ENCODE measurements at places on chromosomes 13 and 19. TPM values are rescaled to one million over a fixed set of nuclear protein-coding genes. Genes with fewer than 3 reads are reported as not detected.

IGSF23 gene
- total RNA-seq: not detected

CD22 gene
- 3.5 TPM for total RNA-seq

DNA sequence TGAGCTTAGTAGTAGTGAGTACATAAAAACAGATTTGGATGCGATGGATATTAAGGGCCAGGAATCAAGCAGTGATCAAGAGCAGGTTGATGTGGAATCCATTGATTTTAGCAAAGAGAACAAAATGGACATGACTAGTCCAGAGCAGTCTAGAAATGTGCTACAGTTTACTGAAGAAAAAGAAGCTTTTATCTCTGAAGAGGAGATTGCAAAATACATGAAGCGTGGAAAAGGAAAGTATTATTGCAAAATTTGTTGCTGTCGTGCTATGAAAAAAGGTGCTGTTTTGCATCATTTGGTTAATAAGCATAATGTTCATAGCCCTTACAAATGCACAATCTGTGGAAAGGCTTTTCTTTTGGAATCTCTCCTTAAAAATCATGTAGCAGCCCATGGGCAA lies 11.4 kb downstream of the CHAMP1 start:
- no peak overlapping the region for H3K4me3 ChIP-seq
- no peak for DNase-seq
- H3K27me3 ChIP-seq: no peaks in the 10 kb centered on the region
- H3K4me1 ChIP-seq: peaks cover 39% of the 10 kb centered on the region

DNA sequence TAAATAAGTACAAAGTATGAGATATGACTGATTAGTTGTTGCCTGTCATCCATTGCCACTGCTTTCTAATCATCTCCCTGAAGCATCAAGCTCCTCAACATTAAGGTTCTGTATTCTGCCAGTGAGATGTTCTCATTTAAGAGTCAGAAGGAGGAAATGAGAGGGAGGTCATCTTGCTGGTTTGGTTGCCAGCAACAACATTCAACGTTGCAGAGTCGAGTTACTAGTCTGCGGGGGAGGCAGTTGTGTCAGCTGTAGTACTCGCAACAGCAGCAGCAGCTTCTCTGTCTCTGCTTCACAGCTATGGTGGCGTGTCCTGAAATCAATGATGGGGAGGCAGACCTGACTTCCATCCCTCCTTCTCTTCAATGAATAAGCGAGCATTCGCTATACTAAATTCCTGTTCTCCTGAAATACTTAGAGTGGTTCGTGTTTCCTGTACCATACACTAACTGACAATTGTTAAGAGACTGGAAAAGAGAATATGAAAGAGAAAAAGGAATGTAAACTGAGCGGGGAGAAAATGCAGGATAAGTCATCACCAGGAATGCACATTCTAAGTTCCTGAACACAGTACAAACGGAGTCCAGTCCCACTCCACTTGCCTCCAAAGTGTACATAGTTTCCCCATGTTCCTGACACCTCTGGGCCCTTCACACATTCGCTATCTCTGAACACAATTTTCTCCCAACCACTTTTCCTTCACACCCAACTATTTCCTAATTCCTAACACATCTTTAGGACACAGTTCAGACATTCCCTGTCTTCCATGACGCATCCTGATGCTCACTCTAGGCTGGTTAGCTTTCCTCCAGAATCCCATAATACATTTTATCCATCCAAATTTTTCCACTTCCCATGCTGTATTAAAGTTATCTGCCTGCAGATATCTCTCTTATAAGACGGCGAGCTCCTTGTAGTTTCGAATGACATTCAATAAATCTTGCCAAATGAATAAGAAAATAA lies 263.0 kb downstream of the KLF12 start:
- H3K27me3 ChIP-seq: no peaks in the 10 kb centered on the region
- peaks cover 7% of the 10 kb centered on the region for H3K36me3 ChIP-seq
- H3K4me1 ChIP-seq: peaks cover 55% of the 10 kb centered on the region
- DNase-seq: peak; percentile 48
- H3K27ac ChIP-seq: peak overlapping the region; percentile 55

DNA sequence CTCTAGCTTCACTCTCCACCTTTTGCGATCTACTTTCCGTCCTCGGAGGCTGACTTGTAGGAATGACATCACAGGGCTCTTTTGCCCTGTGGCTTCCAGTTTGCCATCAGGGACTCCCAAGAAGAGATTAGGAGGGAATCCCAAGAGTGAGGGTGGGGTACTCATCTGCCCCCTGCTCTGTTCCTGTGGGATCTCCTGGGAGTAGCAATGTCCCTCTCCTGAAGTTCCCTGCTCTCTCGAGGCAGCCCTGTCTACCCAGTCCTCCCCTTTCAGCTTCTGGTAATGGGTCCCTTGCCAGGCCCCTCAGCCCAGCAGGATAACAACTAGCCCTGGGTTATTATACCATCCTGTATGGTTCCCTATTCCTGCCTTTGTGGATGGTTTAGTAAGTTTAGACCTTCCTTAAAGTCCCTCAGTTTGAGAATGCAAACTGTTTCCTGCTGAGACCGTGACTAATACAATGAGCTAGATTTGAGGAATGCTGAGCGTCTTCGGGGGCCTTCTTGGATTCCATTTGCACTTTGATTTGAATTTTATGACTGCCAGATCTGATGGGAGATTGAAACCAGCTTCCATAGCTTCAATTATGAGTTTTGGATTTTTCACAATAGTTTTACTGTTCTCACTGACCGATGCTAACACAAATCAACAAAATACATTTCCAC lies 73.7 kb upstream of the IPO5 start:
- no peak overlapping the region for H3K27ac ChIP-seq
- H3K4me3 ChIP-seq: no peak overlapping the region
- no peaks in the 10 kb centered on the region for H3K36me3 ChIP-seq
- no peaks in the 10 kb centered on the region for H3K4me1 ChIP-seq
- no peak for DNase-seq
- peaks cover 20% of the 10 kb centered on the region for H3K27me3 ChIP-seq

DNA sequence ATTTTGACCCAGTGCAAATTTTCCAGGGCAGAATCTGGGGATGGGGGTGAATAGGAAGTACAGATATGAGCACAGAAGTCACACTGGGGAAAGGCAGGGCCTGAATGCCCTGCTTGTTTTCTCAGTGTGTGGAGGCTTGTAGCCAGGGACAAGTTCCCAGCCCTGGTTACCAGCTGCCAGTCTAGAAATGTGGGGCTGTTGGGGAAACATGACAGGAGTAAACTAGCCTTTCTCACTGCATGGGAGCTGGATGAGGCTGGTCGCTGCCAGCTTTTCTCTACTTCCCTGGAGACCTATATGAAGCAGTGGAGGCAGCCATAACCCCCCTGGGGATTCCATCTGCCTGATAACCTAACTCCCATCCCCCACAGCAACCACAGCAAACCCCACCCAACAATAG lies 2267.7 kb downstream of the PCDH9 start:
- no peaks in the 10 kb centered on the region for H3K4me1 ChIP-seq
- no peak overlapping the region for H3K27ac ChIP-seq
- H3K27me3 ChIP-seq: no peaks in the 10 kb centered on the region
- DNase-seq: no peak

DNA sequence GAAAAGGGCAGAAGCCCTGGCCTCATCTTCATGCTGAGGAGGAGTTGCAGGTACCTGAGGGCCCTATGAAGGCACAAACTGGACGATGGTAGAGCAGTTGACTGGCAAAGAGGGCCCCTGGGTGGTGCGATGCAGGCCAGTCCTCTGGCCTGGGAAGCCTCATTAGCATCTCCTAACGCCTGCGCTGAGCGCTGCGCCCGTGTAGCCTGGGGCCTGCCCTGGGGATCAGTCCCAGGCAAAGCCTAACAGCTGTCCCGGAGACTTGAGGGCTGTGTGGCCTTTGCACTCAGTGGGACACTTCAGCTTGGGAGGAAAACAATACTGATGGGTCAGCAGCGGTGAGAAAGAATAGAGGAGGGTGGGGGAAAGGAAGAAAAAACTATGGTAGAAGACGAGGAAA lies 187.7 kb downstream of the RAP2A start:
- H3K36me3 ChIP-seq: no peaks in the 10 kb centered on the region
- no peak overlapping the region for H3K4me3 ChIP-seq
- H3K27me3 ChIP-seq: peaks cover 13% of the 10 kb centered on the region
- H3K27ac ChIP-seq: no peak overlapping the region
- no peaks in the 10 kb centered on the region for H3K4me1 ChIP-seq
- DNase-seq: no peak

- no peak overlapping the region for H3K27ac ChIP-seq
- H3K4me3 ChIP-seq: no peak overlapping the region
- H3K4me1 ChIP-seq: peaks cover 8% of the 10 kb centered on the region
- H3K36me3 ChIP-seq: peaks cover 64% of the 10 kb centered on the region
- no peaks in the 10 kb centered on the region for H3K27me3 ChIP-seq
- no peak for DNase-seq
These were observed 18.3 kb upstream of the EIF3G start for GRCh38 chr19:10137751-10138682.

GRCh38 chr13:45242070-45242469 lies 41.2 kb upstream of the KCTD4 start:
- no peaks in the 10 kb centered on the region for H3K27me3 ChIP-seq
- H3K36me3 ChIP-seq: peaks cover 2% of the 10 kb centered on the region
- no peak overlapping the region for H3K27ac ChIP-seq
- peaks cover 4% of the 10 kb centered on the region for H3K4me1 ChIP-seq
- no peak for DNase-seq
